Stimulated activated CD8-positive, alpha-beta memory T cell treated with anti-CD3 and anti-CD28 coated beads, Interleukin-2, amount 100 ng/mL, for 1 hour (primary cell): ENCODE measurements at places on chromosomes 3 and 15.

DNA sequence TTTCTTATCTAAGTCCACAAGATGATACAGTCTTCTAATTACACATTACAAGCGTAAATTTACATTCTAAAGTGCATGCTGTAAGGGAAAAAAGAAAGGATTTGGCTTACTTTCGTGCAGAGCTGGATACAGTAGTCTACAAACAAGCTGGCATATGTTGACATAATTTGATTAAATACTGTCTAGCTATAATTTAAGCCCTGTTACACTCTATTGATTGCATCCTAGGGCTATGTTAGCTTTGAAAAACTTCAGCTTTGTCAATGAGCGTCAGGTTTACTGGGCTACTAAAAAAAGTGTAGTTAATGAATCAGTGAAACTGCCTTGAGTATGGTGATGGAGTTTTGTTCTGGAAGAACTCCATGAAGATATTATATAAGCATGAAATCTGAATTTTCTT lies 24.5 kb upstream of the PLCL2 start:
- no peak for DNase-seq

GRCh38 chr3:64344721-64345207 lies 119.5 kb upstream of the PRICKLE2 start:
- no peak for DNase-seq

DNA sequence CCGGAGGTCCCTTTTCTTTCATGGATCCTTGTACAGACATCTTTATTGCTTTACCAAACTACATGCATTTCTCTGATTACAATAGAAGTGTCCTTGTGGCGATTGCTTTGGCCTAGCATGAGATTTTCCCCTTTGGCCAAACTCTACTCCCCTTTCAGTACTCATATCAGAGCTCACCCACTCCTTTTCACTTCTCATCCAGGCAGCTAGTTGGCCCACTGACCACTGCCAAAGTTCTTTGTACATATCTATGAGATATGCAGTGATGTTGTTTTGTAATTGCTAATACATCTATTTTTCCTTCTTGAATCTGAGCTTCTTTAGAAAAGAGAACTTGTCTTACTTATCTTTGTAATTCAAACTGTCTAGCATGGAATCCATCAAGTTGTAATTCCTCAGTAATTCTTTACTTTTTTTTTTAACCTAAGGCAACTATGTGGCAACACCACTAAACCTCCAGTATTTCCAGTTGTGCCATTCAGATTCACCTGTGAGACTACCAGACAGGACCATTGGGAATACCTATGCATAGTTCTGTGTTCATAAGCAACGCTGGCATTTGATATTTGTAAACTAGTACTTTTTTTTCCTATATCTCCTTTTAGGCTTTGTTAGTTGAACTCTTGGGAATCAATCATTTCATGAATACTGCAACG lies 39.2 kb downstream of the AADACL2 start:
- DNase-seq: no peak

- DNase-seq: no peak
Observed at GRCh38 chr15:37016231-37016630, 84.1 kb downstream of the MEIS2 start.

- no peak for DNase-seq
Observed at GRCh38 chr3:25818335-25818734, 28.4 kb downstream of the OXSM start.

DNA sequence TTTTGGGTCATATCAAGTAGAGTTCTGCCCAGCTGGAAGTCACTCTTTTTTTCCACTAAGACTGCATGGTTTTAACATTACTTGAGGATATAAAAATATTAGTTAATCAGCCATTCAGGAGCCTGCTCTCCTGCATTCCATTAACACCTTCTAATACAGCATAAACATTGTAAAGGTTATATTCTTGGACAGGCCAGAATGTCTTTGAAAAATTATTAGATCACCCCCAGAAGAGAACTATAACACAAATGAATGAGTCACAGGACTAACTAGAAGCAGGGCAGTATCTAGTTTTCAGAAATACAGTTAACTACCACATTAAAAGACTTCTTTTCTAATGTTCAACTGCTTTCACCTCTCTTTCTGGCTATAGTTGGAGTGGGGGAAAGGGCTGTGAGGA lies 80.9 kb downstream of the THBS1 start:
- DNase-seq: no peak

DNA sequence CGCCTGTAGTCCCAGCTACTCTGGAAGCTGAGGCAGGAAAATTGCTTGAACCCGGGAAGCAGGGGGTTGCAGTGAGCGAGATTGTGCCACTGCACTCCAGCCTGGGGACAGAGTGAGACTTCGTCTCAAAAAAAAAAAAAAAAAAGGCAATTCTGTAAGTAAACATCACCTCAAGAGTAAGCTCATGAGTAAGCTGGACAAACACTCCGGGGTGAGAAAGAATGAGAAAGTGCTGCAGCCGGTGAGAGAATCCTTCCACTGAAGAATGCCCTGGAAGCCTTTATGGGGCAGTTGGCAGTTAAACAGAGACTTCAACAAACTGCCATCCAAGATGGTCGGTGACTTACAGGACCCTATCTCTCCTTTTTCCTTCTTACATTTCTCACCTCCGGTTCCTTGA lies 47.5 kb downstream of the FEZF2 start:
- no peak for DNase-seq

DNA sequence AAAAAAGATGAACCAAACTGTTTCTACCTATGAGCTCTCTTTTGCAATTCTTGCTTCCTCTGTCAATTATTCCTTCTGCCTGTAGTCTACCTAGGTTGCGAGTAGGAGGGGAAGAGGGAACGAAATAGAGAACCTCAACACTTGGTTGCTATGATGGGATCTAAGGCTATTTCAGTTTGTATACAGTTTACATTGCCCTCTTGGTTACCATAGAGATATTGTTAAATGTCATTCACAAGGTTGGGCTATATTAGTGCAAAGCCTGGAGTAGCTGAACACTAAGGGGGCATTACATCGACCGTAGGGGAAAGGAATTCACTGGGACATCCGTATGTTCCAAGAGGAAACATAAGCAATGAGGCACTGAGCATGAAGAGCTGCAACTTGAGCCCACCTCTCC lies 276.9 kb downstream of the GBE1 start:
- DNase-seq: no peak

DNA sequence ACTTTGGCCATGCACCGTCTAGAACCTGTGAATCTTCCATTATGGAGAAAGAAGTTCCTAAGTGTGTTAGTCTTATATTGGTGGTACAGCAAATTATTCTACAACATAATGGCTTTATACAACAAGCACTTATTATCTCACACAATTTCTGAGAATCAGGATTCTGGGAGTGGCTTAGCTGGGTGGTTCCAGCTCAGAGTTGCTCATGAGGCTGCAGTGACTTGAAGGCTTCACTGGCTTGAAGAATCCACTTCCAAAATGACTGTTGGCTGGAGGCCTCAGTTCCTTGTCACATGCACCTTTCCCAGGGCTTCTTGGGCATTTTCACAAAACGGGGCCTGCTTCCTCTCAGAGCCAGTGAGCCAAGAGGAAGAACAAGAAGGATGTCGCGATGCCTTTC lies 82.3 kb upstream of the RNF7 start:
- no peak for DNase-seq

DNA sequence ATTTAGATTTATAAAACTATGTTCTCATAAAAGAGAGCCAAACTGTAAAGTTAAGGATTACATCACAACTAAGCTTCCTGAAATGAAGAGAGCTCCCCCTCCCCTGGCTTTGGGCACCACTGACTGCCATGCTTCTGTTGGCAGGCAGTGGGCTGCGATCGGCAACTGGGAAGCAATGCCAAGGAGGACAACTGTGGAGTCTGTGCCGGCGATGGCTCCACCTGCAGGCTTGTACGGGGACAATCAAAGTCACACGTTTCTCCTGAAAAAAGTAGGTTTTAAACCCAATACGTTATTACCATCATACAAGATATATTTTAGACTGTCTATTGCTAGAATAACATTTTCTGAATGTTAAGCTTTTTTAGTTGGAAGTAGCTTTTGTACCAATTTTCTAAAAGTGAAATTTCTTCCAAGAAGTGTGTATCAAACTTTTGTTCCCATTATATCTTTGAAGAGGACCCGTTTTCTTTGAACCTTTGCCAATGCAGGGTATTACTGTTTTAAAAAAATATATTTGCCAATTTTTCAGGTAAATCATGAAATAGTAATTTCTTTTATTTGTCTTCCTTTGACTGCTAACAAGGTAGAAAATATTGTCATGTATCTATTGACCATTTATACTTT lies 184.1 kb downstream of the ADAMTSL3 start:
- DNase-seq: no peak

DNA sequence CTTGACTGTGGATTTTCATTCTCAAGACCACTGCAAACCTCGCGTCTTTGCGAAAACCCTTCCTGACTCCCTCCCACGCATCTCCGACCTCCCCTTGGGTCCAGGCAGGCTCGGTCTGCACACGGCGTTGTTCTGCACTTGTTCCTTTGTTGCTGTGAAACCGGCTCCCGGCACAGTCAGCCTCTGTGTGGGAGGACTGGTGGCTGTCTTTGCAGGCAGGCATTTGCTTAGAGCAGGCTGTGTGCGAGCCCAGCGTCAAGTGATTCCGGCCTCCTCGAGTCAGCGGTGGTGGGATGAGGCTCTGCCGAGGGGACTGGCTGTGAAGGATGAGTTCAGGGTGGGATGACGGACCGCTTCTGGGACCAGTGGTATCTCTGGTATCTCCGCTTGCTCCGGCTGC lies 102.6 kb upstream of the ROPN1 start:
- DNase-seq: no peak
